Activated CD4-positive, alpha-beta T cell treated with anti-CD3 and anti-CD28 coated beads, Interleukin-2, amount 10 ng/mL, durations not matched to agents 7 days and 5 days (primary cell): ENCODE measurements at places on chromosomes 1 and 21. TPM values are rescaled to one million over a fixed set of nuclear protein-coding genes. Genes with fewer than 3 reads are reported as not detected.

Gene CA14
- total RNA-seq = not detected

DNA sequence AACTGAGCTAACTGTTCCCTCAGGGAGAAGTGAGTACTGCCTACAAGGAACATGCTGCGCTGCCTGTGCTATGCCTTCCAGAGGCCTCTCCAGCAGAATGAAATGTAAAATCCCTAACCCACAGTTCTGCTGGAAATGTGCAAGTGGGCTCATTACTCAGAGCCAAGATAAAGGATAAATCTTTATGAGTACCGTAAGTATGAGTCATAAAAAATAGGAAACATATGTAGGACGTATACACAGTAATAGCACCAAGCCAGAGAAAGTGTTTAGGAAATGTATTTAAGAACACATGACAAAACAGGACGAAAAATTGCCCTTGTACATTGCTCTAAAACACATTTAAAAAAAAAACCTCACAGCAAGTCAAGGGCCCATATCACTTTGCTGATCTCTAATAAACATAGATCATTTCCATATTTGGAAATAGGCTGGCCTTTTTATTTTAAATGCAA, 104.6 kb downstream of the TGFBR3 start:
- no peak for DNase-seq
- H3K36me3 ChIP-seq = peaks cover 11% of the 10 kb centered on the region
- no peaks in the 10 kb centered on the region for H3K4me1 ChIP-seq
- no peak overlapping the region for H3K4me3 ChIP-seq
- no peak overlapping the region for H3K27ac ChIP-seq

GRCh38 chr1:54645806-54646676, 4.5 kb downstream of the MROH7 start:
- H3K27ac ChIP-seq = no peak overlapping the region
- H3K4me1 ChIP-seq = no peaks in the 10 kb centered on the region
- DNase-seq = no peak
- no peaks in the 10 kb centered on the region for H3K36me3 ChIP-seq

GRCh38 chr1:205523261-205523890, 18.9 kb downstream of the CDK18 start:
- no peaks in the 10 kb centered on the region for H3K4me1 ChIP-seq
- no peak overlapping the region for H3K27ac ChIP-seq
- no peak for DNase-seq
- H3K4me3 ChIP-seq = no peak overlapping the region

Gene AMY2A
- total RNA-seq = not detected

Gene LGR6
- not detected for total RNA-seq

Gene VWA1
- total RNA-seq = 0.12 TPM

GRCh38 chr1:184163674-184164465, 112.3 kb downstream of the TSEN15 start:
- H3K27ac ChIP-seq = no peak overlapping the region
- H3K36me3 ChIP-seq = no peaks in the 10 kb centered on the region
- H3K27me3 ChIP-seq = no peaks in the 10 kb centered on the region
- H3K4me3 ChIP-seq = no peak overlapping the region
